ENCODE measurements at places on chromosomes 4 and X.

DNA sequence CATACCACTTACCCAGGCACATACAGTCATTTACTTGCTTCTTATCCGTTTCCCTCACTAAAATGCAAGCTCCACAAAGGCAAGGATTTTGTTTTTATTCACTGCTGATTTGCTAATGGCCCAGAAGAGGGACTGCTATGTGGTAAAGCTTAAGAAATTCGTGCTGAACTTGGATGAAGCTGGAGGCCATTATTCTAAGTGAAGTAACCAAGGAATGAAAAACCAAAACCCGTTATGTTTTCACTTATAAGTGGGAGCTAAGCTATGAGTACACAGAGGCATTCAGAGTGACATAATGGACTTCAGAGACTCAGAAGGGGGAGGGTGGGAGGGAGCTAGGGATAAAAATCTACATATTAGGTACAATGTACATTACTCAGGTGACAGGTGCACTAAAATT lies 47.2 kb downstream of the RAB33B start:
- DNase-seq, result no peak

DNA sequence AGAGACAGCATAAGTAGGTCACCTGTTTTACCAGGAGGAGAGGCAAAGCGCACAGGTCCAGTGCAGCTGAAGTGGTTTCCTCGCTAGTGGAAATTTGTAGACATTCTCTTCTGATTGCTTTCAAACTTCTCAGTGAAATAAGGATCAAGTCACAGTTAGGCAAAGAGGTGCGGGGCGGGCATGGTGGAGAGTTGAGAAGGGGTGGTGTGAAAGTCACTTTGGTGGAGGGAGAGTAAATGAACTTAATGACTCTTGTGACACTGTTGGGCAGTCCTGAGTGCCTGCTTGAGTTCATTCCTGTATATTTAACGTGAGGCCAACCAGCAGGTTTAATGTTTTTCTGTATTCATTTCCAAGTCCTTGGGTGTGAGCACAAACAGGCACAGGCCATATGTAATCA lies 235.6 kb downstream of the TRIML1 start:
- no peak for DNase-seq

DNA sequence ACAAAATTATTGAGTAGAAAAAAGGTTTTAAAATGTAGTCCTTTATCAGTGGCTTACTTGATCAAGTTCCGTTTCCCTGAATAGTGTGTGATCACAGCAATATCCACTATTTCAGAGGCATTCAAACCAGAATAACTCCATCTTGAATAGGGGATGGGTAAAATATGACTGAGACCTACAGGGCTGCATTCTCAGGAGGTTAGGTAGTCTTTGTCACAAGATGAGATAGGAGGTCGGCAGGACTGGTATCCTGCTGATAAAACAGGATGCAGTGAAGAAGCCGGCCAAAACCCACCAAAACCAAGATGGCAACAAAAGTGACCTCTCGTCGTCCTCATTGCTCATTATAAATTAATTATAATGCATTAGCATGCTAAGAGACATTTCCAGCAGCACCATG lies 24.7 kb downstream of the TSPAN6 start:
- DNase-seq, result no peak

GRCh38 chr4:15040916-15041463 lies 38.7 kb downstream of the CPEB2 start:
- no peak for DNase-seq

DNA sequence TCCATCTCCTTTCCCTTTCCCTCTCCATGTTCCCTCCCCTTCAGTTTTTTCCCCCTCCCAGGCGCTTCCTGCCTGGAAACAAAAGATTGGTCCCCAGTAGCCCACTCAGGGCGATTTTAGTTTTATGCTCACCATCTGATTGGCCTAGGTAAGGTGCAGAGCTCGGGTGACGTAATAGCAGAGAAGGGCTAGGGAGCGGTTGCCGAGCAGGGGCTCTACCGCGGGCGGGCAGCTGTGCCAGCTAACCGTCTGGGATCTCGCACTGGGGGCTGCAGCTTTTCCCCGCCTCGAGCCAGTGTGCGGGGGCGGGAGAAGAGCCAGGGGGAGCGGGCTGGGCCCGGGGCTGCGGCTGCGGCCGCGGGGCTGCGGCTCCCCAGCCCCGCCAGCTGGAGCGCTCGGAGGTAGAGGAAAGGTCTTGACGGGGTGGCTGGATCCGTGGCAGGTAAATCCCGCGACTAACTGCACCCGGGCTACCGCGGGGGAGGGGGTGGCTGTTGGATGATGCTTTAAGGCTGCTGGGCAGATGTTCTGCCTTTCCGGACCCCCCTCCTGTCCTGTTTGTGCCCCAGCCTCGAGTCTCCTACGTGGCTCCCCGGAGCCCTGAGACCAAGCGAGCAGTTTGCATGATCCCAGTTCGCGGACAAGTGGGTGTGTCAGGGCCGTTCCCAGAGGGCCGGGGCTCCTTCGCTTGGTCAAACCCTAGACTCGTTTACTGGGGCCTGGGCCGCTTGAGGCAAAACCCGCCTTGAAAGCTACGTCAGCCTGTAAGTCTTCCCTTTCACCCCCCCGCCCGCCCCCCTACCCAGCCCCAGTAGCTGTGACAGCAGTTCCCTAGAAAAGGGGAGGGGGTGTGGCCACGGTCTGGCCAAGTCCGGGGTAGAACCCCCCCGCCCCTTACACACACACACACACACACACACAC lies at the start of gene PAK3:
Gene PAK3 (plus strand): TSS at position 218 of the 922 bp plus-strand sequence. CDS start 26,913 bp downstream, outside the sequence.
- DNase-seq, result no peak

DNA sequence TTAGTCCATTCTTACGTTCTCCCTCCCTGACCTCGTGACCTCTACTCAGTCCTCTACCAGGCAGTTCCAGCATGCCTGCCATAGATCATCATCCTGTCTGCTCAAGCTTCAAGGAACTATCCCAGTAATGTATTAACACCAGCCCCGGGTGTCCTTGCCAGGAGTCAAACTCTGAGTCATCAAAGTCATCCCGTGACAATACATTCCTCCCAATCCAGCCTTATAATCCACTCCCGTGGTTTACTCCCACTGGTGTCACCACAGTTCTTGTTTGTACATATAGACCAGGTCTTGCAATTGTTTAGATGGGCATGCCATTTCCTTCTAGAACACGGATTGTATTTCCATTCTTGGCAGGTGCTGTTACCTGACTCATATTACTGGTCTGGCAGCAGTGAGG lies 68.7 kb upstream of the TAB3 start:
- no peak for DNase-seq

- no peak for DNase-seq
Measured at GRCh38 chrX:142095651-142096245, 109.3 kb downstream of the MAGEC2 start.

- no peak for DNase-seq
Measured at GRCh38 chr4:30821859-30822612, 101.9 kb downstream of the PCDH7 start.

DNA sequence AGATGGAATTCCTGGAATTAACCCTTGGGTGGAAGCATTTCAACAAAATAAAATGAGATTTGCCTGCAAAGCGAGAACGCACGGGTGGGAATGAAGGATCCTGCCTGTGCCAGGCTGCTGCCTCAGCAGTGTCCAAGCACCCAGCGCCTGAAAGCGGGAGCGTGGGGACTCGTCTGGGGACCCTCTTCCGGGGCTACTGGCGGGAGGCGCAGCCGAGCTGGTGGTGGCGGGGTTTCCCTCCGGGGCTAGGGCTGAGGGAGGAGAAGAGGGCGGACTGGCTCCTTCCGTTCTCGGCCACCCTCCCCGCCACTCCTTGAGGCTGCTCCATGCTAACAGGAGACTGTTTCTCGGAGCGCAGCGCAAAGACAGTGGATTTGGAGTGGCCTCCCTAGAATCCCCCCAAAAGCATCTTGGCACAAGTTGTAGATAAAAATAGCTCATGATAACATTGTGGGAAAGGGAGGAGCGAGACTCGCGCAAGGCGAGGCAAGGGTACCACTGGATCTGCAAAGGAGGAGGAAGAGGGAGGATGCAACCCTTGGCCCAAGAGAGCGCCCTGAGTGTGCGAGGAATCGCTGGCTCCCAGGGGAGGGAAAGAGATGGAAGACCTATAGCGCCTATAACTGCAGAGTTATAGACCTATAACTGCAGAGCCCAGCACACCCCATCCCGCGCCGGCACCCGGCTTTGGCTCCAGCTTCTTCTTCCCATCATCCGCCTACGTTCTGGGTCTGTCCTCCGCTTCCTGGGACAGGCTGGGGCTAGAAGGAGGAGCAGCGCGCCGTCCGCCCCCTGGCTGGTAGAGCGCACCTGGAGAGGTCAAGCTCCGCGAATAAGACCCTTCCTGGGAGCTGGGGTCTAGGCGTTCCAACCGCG lies 1.3 kb downstream of the HS3ST1 start:
- DNase-seq, result no peak

- DNase-seq, result no peak
Measured at GRCh38 chr4:27084685-27085361, 224.2 kb downstream of the STIM2 start.
